Stimulated activated naive CD8-positive, alpha-beta T cell treated with anti-CD3 and anti-CD28 coated beads, Interleukin-15, Interleukin-2, amounts not matched to agents 100 U/mL and 50 U/mL, for 24 hours (primary cell): ENCODE measurements at places on chromosomes 16 and 17.

DNA sequence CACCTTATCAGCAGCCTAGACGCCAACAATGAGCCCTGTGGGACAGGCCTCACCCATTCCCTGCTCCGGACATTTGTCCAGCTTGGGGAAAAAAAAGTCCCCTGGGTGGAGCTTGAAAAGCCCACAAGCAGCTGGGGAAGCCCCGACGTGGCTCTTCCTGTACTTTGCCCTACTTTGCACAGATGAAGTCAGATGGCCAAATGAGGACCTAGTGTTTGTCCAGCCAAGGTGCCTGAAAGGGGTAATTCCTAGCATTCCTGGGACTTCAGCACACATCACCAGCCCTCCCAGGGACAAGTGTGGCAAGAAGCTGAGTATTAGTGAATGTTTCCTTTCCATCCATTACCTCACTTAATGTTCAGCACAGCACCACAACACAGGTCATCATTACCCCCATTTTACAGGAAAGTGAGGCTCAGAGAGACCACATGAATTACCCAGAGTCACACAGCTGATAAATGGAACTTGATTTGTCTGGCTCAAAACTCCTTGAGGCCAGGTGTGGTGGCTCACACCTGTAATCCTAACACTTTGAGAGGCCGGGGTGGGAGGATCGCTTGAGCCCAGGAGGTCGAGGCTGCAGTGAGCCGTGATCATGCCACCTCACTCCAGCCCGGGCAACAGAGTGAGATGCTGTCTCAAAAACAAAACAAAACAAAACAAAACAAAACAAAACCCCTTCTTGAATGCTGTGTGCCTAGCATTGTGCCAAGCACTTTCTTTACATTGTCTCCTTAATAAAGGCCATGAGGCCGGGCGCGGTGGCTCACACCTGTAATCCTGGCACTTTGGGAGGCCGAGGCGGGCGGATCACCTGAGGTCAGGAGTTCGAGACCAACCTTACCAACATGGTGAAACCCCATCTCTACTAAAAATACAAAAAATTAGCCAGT lies 19.9 kb upstream of the PLLP start:
- DNase-seq: no peak

- DNase-seq: no peak
These were observed 2.8 kb downstream of the XYLT2 start for GRCh38 chr17:50348522-50349242.

- no peak for DNase-seq
These were observed 3.7 kb downstream of the BCL6B start for GRCh38 chr17:7026471-7027115.

- DNase-seq: no peak
These were observed 1.8 kb downstream of the CNTNAP4 start for GRCh38 chr16:76278980-76279379.

- DNase-seq: no peak
These were observed 7.6 kb upstream of the BAIAP3 start for GRCh38 chr16:1325673-1326371.

DNA sequence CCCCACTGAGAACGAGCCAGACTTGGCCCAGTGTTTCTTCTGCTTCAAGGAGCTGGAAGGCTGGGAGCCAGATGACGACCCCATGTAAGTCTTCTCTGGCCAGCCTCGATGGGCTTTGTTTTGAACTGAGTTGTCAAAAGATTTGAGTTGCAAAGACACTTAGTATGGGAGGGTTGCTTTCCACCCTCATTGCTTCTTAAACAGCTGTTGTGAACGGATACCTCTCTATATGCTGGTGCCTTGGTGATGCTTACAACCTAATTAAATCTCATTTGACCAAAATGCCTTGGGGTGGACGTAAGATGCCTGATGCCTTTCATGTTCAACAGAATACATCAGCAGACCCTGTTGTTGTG lies 631 bp downstream of the BIRC5 start:
- no peak for DNase-seq

GRCh38 chr17:231191-231965 lies 49.9 kb upstream of the DOC2B start:
- no peak for DNase-seq

GRCh38 chr16:17283016-17283415 lies 187.7 kb downstream of the XYLT1 start:
- DNase-seq: no peak

- no peak for DNase-seq
These were observed 62.4 kb downstream of the NKD1 start for GRCh38 chr16:50610331-50611262.

DNA sequence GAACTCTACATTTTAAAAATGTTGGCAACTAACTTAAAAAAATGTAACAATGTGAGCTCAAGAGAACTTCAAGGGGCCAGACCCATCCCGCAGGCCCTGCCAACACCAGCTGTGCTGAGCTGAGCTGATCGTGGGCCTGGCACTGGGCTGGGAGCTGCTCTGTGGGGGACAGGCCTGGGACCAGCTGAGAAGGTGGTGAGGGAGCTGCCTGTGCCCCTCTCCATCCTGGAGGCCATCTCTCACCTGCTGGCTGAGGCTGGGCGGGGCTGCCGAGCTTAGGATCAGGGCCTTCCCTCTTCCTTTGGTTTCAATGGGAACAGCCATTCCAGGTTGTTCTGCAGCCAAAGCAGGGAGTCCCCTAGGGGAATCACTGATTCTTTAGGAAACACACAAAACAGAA lies 58.2 kb downstream of the IL21R start:
- no peak for DNase-seq

DNA sequence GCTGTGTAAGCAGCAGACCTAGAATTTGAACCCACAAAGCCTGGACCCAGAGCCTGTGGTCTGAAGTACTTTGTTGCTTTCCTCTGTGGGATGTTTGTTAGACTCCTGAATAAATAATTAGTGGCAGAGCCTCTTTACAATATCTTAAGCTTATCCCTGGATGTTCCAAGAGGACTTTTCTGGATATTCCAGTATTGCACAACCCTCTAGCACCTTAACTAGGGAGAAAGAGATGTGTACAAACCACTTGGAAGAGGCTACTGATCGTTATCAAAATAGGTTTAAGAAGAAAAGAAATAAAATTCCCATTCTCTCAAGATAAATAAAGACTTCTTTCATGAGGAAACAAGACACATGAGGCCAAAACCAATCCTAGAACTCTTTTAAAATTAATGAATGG lies 632.4 kb downstream of the CDH11 start:
- no peak for DNase-seq

- DNase-seq: no peak
These were observed 44.2 kb upstream of the HNF1B start for GRCh38 chr17:37789021-37789565.

- DNase-seq: no peak
These were observed 10.0 kb upstream of the COPRS start for GRCh38 chr17:31869031-31869430.

DNA sequence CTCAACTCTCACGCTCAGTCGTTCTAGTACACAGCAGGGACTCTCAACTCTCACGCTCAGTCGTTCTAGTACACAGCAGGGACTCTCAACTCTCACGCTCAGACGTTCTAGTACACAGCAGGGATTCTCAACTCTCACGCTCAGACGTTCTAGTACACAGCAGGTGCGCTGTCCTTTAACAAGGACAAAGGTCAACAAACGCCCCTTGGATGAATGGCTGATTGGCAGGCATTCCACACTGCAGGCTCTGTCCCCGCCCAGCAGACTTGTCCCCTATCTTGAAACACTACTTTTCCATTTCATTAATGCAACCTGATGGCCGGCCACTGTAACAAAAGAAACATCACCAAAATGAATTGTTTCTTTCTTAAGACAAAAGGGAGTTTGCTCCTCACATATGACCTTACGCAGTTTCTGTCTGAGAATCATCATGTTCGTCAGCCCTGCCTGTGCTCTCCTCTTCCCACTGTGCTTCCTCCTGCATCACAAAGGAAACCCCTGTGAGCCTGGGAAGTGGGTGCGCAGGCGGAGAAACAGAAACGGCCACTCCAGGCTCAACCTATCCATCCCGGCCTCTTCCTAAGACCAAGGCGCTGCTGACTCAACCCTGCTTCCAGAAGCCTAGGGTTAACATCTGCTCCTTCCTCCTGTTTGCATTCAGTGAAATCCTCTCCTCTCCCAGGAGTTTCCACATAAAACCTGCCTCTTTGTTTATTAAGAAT lies 59.8 kb downstream of the ANKRD11 start:
- no peak for DNase-seq
